Cerebellum (tissue), 4 donors: ENCODE measurements at places on chromosomes 7 and 10. TPM values are rescaled to one million over a fixed set of nuclear protein-coding genes. Genes with fewer than 3 reads are reported as not detected.

- DNase-seq, result no peak
These were observed 58.3 kb downstream of the MMRN2 start for GRCh38 chr10:86899132-86899531.

DNA sequence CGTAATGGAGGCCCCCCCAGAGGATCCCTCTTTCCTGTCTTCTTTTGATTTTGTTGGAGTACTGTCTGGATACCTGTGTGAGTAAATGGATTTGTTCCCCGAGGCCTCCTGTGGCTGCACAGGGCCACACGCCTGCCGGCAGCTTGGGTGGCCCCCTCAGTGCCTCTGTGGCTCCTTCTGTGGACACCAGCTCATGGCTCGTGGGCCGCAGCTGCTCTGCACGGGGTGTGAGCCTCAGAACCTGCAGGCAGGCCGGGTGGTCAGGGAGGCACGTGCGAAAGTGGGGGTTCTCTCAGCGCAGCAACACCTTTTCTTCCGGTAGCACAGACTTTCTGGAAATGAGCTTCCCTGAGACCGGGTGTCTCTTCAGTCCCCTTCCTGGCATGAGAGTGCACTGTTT, 70.3 kb downstream of the WDR37 start:
- DNase-seq, result no peak

DNA sequence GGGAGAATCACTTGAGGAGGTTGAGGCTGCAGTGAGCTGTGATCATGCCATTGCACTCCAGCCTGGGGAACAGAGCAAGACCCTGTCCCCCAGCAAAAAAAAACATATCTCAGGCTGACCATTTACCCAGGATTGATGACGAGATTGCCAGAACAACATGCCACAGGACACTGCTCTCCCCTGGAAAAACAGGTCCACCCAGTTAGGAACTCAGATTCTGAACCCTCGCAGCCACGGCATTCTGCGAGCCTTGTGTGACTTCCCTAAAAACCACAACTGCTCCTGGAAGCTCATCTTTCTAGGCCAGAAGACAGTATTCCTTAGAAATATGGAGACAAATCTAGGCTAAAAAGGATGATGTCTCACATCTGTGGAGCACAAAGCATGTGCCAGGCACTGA, 42.1 kb upstream of the SH2B2 start:
- no peak for DNase-seq

DNA sequence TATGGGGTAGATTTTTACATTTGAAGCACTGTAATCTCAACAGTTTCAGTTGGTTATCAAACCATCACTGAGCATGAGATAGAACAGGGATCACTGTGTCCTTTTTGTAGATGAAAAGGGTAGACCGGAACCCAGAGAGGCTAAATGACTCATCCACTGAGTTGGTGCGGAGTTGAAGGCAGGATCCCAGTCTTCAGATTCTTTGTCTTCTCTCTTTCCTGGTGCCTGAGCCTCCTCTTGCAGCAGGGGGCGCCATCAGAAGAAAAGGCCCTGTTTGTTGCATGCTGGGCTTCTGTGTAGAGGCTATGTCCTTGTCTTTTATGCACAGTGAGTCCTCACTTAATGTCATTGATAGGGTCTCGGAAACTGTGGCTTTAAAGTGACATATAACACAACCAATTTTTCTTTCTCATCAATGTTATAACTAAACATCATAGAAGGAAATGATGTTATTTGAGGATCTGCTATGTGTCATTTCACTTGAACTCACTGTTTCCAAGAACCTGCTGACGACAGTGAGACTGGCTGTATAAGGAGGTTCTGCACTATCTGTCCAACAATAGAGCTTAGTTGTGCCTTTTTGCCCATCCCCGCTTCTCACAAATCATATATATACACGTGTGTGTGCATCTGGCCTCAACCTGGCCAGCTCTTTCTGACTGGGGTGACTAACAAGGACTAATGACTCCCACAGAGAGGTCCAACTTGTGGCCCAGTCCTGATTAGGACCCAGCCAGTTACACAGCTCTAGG, 14.3 kb downstream of the ZNF282 start:
- DNase-seq, result no peak

NUPR2 gene
- 0.82 TPM for total RNA-seq

ANKRD1 gene
- total RNA-seq, result not detected
